ENCODE measurements at places on chromosomes 11 and 22. TPM values are rescaled to one million over a fixed set of nuclear protein-coding genes. Genes with fewer than 3 reads are reported as not detected.

Gene JAML
- total RNA-seq, result 18.8 TPM

Gene OR8G1
- 1.9 TPM for total RNA-seq

Gene OR10AG1
- total RNA-seq, result 3.4 TPM

Gene VPREB1
- total RNA-seq, result 1.9 TPM

Gene TSPAN4
- 43.8 TPM for total RNA-seq

Gene KMT5B
- 54.2 TPM for total RNA-seq

GRCh38 chr11:87454241-87454640 lies 416.5 kb downstream of the TMEM135 start:
- no peak for DNase-seq

GRCh38 chr11:119982517-119983239 lies 155.2 kb downstream of the TRIM29 start:
- peak; percentile 11 for DNase-seq

DNA sequence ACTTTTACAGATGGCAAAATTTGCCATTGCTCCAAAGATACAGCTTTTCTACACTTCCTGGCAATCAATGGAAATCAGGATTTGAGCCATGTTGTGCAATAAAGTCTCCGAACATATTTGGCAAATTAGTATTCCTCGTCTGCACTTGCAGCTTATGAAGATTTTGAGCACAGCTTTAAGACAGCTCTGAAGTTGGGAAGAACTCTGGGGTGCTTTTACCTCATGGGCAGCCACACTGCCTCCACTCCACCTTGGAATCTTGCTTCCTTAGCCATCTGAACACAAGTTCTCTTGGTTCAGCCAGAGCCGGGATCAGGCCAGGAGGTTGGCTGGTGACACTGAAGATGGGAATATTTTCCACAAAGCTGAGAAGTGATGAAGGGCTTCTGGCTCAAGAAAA lies 191.2 kb downstream of the CWF19L2 start:
- no peak for DNase-seq

- DNase-seq, result no peak
These were observed 6.9 kb downstream of the TST start for GRCh38 chr22:37012262-37012904.

DNA sequence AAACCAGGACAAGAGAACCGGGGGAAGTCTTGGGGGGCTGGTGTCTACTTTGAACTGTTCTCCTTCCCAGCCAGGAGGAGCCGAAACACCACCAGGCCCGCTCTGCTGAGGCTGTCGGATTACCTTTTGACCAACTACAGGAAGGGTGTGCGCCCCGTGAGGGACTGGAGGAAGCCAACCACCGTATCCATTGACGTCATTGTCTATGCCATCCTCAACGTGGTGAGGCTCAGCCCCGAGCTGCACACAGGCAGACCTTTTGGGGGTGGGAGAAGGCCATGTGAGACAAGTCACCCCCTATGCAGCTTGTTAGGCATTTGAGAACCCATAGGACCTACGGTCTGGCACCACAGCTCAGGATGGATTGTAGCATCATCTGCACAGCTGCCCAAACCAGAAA lies 2.8 kb downstream of the HTR3A start:
- DNase-seq, result no peak

Data from umbilical cord (tissue), 2 donors.